ENCODE measurements at places on chromosomes 5 and 9. TPM values are rescaled to one million over a fixed set of nuclear protein-coding genes. Genes with fewer than 3 reads are reported as not detected.

GRCh38 chr9:18786911-18787650, 245.9 kb downstream of the SAXO1 start:
- DNase-seq = no peak

SPATA6L gene
- 0.48 TPM for total RNA-seq

BAAT gene
- total RNA-seq = not detected

GPR150 gene
- 0.50 TPM for total RNA-seq

DNA sequence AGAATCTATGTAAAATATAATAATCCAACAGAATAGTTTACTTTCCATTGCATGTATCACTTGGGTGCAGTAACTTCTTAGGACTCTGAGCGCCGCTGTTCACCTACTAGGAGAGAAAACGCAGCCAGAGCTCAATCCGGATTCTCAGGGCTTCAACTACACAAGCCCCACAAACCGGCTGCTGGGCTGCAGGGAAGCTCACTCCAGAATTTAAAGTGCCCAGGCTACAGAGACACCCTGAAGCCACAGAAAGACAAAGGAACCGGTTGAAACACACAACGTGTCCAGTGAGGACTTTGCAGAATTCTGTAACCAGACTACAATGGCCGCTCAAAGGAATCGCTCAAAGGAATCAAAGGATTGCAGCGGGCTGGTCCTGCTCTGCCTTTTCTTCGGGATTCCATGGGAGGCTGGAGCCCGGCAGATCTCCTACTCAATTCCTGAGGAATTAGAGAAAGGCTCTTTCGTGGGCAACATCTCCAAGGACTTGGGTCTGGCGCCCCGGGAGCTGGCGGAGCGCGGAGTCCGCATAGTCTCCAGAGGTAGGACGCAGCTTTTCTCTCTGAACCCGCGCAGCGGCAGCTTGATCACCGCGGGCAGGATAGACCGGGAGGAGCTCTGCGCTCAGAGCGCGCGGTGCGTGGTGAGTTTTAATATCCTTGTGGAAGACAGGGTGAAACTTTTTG, at the start of gene PCDHGA10:
Gene PCDHGA10 (plus strand): TSS at position 134 of the 686 bp plus-strand sequence. CDS start 189 bp downstream, at position 323.
- peak; percentile 69 for DNase-seq

GARNL3 gene
- 3.5 TPM for total RNA-seq

BARHL1 gene
- not detected for total RNA-seq

DNA sequence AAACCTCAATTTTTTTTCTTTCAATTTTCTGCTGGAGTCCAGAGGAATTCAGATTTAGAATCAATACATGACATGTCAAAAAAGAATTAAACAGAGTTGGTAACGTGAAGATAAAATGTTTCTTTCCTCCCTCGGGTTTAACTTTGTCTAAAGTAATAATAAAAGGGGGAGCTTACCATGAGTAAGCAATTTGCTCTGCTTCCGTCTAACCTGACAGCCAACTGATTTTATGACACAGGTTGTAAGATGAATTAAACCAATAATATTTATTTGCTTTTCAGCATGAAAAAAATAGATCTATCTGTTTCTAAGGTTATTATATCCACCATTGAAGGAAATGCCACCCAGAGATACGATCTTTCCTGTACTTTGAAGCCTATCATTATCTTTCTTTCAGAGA, 352.6 kb downstream of the OSTF1 start:
- no peak for DNase-seq

GRCh38 chr5:5782402-5782801, 359.9 kb downstream of the ICE1 start:
- no peak for DNase-seq
